ENCODE measurements at places on chromosomes 16 and 17.

DNA sequence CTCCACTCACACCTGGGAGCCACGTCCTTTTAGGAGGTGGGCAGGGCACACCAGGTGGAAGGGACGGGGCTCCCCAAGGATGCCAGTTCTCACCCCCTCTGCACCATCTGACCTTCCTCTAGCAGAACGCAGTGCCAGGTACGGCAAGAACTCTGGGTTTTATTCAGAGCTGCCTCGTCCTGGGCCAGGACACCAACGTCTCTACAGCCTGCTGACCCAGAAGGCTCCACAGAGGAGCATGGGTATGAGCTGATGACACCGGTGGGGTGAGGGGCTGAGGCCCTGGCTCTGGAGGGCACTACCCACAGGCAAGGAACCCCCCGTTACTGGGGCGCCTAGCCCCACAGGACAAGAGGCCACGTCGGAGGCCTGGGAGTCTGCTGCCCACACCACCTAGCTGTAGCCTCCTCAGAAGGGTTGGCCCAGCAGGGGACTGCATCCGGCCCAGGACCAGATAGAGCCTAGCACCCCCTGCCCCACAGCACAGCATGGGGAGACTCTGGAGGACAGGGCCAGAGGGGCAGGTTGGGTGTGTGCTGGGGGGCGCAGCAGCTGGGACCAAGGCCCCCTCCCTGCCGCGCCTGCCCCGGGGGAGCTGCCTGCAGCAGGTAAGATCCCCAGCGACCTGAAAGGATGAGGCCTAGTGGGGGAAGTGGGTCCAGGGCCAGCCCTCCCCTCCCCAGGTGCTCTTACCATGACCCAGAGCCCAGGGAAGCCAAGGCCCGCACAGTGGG lies 13.9 kb downstream of the BCAR1 start:
- no peak for DNase-seq

- peak; percentile 65 for DNase-seq
Measured at GRCh38 chr17:49210158-49211029, at the start of the genes ABI3 and GNGT2. Gene ABI3, plus strand, starts transcription at chr17:49210707. Its CDS starts 18 bp downstream, at chr17:49210725. Gene GNGT2, minus strand, starts transcription at chr17:49210574. Its CDS starts 3,152 bp downstream, at chr17:49207422.

- DNase-seq, result no peak
Measured at GRCh38 chr17:50563092-50563511, 2.6 kb downstream of the CACNA1G start.

DNA sequence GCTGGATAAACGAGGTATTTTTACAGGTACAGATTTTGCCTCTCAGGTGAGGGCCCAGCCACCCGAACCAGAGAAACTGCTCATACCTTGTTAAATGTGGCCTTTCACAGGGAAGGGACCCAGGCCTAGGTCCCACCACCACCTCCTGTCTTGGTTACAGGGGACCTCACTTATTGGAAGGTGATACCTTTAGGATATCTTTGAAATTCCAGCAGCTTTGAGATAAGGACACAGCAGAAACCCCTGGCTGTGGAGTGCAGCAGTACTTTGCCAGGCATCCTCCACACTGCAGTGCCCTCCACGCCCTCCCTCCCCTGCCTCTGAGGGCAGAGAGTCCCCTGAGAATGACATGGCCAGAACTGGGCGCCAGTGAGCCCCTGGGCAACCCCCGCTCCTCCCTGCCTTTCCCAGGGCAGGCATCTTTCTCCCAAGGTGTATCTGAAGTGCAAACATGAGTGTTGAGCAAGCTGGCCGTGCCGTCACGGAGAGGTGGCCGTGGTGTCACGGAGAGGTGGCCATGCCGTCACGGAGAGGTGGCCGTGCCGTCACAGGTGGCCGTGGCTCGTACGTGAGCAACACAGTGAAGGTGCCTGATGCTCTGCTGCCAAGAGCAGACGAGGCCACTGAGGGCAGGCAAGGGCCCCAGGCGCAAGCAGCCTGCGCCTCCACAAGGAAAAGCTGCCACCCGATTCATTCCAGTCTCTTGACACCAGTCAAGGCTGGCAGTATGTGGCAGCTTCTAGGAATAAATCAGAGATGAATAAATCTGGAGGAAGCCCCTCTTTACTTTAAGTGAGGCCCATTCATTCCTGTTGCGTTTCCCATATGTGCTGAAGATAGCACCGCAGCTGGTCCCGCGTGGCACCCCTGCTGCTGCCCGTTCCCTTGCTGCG lies 134.5 kb upstream of the CHMP6 start:
- DNase-seq, result no peak
